Renal cortex interstitium (tissue), 15 donors: ENCODE measurements at places on chromosomes 6 and 20. TPM values are rescaled to one million over a fixed set of nuclear protein-coding genes. Genes with fewer than 3 reads are reported as not detected.

- DNase-seq: no peak
These were observed 120.3 kb downstream of the IMPG1 start for GRCh38 chr6:75952128-75952527.

DNA sequence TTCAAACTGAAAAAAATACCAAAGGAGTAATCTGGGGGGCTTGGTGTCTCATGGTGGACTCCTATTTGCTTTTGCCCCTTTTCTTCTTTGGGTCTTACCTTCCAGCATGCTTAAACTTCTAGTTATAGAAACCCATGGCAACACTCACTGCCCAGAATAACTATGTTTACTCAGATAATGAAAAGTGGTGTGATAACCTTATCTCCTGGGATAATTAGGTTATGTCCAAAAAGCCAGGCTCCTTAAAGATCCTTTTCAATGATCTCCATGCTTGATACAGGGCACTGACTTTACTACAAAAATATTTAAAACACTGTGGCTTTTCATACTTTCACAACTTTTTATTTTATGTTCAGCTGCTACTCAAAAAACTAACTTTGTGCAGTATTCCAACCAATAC is 245.6 kb downstream of the PRKN start:
- DNase-seq: no peak

- no peak for DNase-seq
These were observed 242.3 kb downstream of the TBX18 start for GRCh38 chr6:84522135-84522549.

- no peak for DNase-seq
These were observed 30.7 kb upstream of the NT5E start for GRCh38 chr6:85419046-85419759.

- no peak for DNase-seq
These were observed 42.3 kb downstream of the SLC35D3 start for GRCh38 chr6:136964398-136964797.

GRCh38 chr6:120348926-120349325 is 985.4 kb downstream of the TBC1D32 start:
- DNase-seq: no peak

- DNase-seq: no peak
These were observed 30.8 kb downstream of the AGPAT4 start for GRCh38 chr6:161242779-161243693.

- DNase-seq: peak; percentile 18
These were observed 6.9 kb upstream of the OSER1 start for GRCh38 chr20:44217342-44218092.

DNA sequence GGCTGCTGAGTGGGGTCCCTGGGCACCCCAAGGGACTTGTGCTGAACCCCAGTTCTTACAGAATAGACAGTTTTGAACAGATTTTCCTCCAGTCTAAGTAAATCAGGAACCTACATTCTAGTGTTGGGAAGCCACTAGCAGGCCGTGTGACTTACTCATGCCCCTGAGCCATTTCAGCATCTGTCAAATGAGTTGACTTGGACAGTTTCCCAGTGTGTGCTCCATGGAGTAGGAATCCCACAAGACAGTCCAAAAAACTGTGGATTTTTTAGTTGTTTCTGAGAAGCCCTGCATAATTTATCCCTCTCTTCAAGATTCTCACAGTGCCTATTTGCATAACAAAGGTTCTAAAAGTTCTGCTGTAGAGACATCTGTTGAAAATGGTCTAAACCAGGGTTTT is 2.1 kb downstream of the GABRR2 start:
- DNase-seq: no peak

DNA sequence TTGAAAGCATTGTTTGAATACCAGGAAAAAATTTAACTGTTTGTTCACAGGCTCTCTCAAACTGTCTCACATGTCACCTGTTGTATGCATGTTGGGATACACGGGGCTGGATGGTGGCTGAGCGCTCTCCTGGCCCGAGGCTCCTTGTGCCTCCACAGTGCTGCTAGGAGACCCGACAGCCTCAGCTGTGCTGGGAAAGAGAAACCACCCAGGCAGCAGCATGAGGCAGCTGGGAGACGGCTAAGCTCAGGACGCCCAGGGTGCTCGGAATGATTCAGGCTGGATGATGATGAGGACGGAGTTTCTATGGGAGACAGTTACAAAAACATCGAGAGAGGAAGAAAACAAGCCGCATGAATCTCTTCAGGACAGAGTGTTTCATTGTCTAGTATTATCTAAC is 278.0 kb upstream of the CDH4 start:
- no peak for DNase-seq

- peak; percentile 89 for DNase-seq
These were observed 174.4 kb upstream of the KCNK16 start for GRCh38 chr6:39496915-39497314.

DNA sequence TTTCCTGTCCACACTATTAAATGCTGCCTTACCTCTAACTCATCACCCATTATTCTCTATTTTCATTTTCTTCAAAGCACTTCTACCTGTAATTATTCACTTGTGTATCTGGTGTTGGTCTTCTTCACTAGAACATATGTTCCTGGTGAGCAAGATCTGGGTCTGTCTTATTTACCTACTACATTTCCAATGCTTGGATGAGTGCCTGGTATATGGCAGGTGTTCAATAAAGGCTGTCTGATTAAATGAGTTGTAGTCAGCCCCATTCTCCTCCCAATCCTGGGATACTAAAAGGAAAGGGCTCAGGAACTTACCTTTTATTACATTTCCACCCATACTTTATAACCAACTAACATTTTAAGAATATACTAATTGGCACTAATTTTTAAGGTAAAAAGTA is 61.0 kb downstream of the CEP162 start:
- no peak for DNase-seq

- DNase-seq: no peak
These were observed 140.5 kb upstream of the ATXN1 start for GRCh38 chr6:16901782-16902181.

- DNase-seq: no peak
These were observed 1.3 kb downstream of the EPPIN start for GRCh38 chr20:45545754-45546453.

GRCh38 chr6:150189122-150189521 is 46.3 kb downstream of the PPP1R14C start:
- no peak for DNase-seq

- no peak for DNase-seq
These were observed 991.9 kb downstream of the EPHA7 start for GRCh38 chr6:92427453-92427852.

GRCh38 chr6:2021713-2022125 is 223.7 kb downstream of the GMDS start:
- DNase-seq: no peak

- DNase-seq: no peak
These were observed 300.9 kb downstream of the LAMA2 start for GRCh38 chr6:129183681-129184301.

DNA sequence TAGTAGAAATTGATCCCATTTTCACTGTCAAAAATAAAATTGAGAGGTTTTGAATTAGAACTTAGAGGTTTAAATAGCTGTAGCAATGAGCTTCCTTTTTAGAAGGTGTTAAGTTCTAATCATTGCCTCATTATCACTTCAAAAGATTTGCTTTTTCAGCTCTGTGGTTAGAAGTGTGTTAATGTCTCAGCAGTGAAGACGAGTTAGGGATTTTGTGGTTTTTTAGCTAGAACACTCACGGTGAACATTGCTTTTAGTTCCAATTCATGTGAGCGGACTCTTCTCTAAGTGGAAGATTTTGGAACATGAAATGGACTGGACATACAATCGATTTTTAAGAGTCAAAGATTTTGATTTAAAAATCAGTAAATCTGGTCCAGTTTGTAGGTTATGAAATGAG is 12.7 kb upstream of the IFNGR1 start:
- DNase-seq: no peak

- no peak for DNase-seq
These were observed 636.6 kb upstream of the MAN1A1 start for GRCh38 chr6:119985952-119986736.

GRCh38 chr6:8157839-8158238 is 55.5 kb upstream of the EEF1E1 start:
- DNase-seq: no peak

DNA sequence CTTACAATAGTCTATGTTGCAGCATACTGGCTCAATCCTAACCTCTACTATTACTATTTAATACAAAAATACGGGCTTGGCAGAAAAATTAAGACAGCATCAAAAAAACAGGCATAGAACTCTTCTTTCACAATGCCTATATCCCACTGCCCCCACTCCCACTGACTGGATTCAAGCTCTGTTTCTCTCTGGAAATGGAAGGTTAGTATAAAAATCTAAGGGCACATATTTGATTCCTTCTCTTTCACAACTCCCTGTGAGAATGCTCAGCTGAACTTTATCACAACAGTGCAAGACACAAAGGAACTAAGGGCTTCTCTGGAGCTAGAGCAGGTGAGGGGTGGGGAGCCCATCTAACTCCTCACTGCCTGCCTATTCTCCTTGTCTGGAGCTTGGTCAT is 258.4 kb upstream of the FAM83B start:
- DNase-seq: no peak

DNA sequence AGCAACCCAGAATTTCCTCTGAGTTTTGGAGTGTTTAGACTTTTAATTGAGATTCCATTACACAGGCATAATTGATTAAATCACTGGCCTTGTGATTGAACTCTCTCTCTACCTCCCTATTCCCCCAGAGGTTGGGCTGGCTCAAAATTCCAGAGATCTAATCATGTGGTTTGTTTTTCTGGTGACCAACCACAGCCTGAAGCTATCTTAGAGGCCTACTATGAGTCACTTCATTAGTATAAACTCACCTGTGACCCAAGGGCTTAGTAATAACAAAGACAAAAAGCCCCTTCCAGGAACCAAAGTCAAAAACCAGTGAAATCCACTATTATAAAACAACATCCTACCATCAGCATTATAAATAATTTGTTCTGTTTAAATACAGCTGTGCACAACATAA is 992.5 kb upstream of the CITED2 start:
- DNase-seq: no peak

GRCh38 chr20:22080985-22081384 is 375.5 kb downstream of the PAX1 start:
- DNase-seq: no peak

DNA sequence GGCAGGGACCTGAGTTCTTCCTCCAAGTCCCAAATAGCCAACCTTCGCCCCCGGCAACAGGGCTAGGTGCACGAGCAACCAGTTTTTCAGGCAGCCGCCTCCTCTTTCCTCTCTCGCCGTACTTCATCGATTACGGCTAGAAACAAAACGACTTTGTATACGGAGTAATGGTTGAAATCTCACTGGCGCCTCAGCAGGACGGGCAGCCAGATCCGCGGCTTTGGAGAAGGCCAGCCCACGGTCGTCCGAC is 333 bp upstream of the SMIM13 start:
- DNase-seq: no peak

GRCh38 chr20:308427-309038 is 11.2 kb downstream of the ZCCHC3 start:
- no peak for DNase-seq

DNA sequence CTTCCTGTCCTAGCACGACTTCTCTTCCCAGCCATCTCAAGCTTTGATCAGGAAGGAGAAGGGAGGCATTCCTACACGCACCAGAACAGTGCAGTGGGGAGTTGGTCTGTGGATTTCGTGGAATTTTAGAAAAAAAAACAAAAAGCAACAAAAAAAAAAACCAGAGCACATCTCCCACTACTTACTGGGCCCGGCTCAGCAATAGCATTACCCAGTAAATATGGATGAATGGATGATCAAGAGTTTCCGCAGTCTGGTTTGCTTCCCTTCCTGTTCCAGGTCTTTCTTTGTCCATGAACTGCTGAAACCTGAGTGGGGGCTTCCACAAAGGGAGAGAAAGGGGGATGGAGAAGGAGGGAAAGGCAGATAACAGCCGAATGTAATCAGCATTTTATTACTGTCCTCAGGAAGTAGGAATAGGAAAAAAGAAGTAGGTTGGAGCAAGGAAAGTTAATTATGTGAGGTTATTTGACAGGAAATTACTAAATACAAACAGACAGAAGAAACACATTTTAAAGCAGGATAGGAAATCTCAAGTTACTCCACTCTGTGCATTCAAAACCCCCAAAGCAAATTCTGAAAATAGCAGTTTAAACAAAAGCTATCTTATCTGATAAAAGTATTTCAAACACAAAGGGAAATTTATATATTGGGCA is 349.0 kb downstream of the PRL start:
- DNase-seq: no peak

DNA sequence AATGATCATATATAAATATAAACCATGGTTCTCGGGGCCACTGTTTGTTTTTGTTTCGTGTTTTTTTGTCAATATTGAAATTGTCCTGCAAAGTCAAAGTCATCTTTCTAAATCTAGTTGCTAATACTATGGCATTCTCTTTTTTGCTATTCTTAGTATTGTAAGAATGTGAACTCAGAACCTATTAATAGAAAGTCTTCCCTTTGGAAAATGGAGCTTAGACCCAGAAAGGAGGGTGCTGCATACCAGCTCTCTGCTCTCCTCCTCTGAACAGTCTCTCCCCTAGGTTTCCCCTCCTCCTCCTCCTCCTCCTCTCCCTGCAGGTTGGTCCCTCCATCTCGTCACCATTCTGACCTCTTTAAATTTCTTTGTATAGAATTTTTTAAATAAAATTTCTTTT is 150.4 kb upstream of the CCN2 start:
- no peak for DNase-seq

DNA sequence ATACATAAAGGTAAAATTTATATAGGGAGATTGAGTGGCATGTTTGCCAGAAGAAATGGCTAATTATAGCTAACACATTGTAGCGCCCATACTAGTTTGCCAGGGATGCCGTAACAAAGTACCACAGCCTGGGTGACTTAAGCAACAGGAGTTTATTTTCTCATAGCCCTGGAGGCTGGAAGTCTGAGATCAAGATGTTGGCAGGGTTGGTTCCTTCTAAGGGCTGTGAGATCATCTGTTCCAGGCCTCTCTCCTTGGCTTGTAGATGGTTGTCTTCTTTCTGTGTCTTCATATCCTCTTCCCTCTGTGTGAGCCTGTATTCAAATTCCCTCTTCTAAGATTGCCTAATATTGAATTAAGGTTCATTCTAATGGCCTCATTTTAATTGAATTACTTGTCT is 417.5 kb upstream of the OPRM1 start:
- DNase-seq: no peak

Gene LAMA4
- polyA plus RNA-seq: 101 TPM

Gene WASF1
- 39.4 TPM for polyA plus RNA-seq

Gene CLVS2
- 0.28 TPM for polyA plus RNA-seq

Gene DEFB129
- polyA plus RNA-seq: not detected

Gene SYTL3
- polyA plus RNA-seq: 5.3 TPM

Gene BCLAF1
- 212 TPM for polyA plus RNA-seq

Gene BTN2A1
- polyA plus RNA-seq: 35.5 TPM

Gene GPX5
- not detected for polyA plus RNA-seq

Gene MDFI
- 30.6 TPM for polyA plus RNA-seq

Gene PARD6B
- polyA plus RNA-seq: 18.5 TPM

Gene TAGAP
- polyA plus RNA-seq: 0.84 TPM

Gene ANKEF1
- polyA plus RNA-seq: 10.2 TPM

Gene DLL1
- 10.7 TPM for polyA plus RNA-seq
